ENCODE measurements at places on chromosomes 1 and 21.

DNA sequence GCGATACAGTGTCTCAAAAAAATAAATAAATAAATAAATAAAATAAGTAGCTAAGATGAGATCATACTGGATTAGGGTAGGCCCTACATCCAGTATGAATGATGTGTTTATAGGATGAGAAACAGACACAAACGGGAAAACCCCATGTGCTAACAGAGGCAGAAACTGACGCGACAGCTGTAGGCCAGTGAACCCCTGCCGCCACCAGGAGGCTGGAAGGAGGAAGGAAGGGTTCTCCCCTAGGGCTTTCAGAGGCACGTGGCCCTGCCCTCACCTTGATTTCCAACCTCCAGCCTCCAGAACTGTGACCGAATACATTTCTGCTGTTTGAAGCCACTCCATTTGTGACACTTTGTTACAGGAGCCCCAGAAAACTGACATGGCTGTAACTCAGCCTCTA lies 38.5 kb downstream of the CHD5 start:
- DNase-seq: no peak

DNA sequence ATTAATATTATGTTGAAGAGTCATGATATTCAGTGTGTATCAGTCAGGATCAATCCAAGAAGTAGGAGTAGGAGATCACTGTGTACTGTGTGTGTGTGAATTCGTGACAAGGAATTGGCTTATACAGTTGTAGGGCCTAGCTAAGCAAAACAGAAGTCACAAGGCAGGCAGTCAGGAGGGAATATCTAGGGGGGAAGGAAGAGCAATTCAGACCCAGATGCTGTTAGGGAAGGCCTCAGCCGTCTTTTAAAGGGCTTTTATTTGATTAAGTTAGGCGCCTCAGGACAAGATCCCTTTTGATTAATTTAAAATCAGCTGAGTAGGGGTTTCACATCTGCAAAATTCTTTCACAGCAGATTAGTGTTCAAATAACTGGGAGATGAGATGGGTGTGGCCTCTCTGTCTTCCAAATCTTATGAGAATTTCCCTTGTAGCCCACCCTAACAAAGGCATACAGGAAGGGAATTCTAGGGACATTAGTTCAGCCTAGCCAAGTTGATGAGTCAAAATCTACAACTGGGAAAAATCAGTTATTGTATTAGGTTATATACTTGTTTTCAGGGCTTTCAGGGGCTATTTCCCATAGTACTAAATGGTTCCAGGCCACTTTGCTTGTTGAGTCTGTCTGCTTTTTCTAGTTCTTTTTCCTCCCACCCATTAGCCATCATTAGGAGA lies 47.4 kb downstream of the ALG6 start:
- DNase-seq: no peak

DNA sequence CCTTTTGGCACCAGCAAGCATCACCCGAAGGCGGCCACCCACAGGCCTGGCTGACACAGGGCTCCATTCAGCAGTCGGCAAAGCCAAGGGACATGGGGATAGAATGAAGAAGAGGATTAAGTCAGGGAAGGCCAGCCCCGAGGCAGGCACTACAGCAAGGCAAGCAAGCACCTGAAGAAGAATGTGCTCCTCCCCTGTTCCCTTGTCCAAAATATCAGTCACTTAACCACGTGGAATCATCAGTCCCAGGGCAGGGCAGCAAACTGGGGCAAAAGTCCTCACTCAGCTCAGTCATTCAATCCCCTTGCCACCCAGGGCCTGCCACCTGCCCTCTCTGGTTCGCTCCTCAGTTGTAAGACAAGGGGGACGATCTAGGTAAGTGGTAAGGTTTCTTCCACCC lies 9.3 kb downstream of the KANK4 start:
- no peak for DNase-seq

DNA sequence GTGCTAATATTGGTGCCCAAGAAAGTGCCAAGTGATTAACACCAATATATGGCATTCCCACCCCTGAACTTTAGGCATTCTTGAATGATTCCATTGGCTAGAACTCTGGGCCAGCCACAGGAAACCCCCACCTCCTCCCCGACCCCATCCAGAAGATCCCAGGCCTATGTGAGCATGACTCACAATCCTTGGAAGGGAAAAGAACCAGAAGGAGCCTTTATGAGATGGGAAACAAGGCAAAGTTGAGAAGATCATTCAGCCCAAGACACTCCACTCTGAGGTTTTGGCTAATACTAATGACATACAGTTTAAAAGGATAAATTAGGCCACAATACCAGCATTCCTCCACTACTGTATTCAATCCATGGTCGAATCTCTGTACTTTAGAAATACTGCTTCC lies 21.8 kb downstream of the ELK4 start:
- no peak for DNase-seq

DNA sequence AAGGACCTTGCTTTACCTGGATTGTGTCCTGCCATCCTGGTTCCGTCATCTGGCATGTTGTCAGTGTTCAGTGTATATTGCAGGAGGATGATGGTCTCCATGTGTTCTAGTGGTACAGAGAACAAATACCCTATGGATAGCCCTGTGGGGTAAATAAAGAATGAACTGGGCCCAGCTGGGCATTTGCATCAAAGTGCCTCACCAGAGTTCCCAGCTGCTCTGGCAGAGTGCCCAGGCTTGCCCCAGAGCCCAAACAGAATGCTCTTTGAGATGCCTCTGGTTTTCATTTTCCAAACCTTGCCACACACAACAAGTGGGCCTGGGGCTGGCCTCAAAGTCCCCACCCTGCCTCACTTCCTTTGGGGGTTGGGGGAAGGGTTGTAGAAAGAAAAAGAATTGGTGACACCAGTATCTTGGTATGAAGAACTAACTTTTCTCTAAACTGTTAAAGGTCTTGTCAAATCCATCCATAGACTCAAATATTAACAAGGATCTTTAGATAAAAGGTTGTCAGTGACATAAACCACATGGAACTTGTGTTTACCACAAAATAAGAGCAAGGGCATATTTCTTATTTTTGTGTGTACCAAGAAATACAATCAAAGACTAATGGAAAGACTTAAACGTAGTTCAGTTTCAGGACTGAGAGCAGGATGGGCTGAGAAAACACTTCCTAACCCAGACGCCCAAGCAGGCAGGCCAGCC lies 82.2 kb downstream of the LMO4 start:
- no peak for DNase-seq
